ENCODE measurements at places on chromosomes 7 and 10.

- DNase-seq = no peak
Measured at GRCh38 chr7:3923307-3923918, 622.4 kb downstream of the SDK1 start.

DNA sequence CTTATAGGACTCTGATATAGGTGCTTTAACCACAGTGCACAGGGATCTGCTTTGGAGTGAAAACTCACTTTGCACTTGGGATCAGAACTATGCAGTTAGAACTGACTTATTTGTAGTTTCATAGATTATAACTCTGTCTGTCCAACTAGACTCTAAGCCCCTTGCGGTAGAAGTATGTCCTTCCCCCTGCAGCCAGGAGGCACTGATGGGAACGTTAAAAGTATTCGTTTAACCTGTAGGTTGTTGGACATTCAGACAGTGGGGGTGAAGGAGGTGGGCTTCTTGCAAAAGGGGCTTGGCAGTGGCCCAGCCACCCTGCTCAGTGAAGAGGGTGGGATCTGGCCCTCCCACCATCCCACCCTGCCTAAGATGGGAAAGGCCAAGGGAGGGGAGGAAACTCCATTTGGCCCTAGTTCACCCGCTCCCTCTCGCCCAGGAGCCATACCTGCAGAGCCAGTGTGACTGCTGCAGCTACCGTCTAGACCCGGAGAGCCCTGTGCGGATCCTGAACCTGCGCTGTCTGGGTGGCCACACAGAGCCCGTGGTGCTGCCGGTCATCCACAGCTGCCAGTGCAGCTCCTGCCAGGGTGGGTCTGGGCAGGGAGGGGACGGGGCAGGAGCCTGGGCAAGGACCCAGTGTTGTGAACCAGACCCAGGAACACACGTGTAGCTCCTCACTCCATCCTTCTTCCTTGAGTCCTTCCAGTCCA is 5.7 kb upstream of the ZNF862 start:
- no peak for DNase-seq

- DNase-seq = no peak
Measured at GRCh38 chr7:124758327-124758726, 7.3 kb downstream of the GPR37 start.

DNA sequence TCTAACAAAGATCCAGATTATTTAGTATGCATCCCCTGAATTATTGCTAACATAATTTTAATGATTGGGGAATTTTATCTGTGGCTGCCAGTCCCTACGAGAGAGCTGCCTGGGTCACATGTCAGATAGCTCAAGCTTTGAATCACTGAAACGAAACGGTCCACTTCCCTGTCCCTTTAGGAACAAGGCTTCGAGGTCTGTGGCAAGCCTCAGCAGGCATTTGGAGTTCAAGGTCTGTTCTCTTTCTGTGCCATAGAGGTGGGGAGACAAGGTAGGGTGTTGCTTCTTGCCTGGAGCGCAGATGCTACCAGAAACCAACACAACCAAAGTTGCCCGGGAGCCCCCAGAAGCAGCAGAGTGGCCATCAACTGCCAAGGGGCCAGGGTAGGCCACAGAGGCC is 13.9 kb upstream of the SH2D4B start:
- DNase-seq = no peak

- DNase-seq = no peak
Measured at GRCh38 chr10:91352760-91353159, 57.4 kb upstream of the HECTD2 start.
